Left lung (tissue), 14 donors: ENCODE measurements at places on chromosomes 16 and 17. TPM values are rescaled to one million over a fixed set of nuclear protein-coding genes. Genes with fewer than 3 reads are reported as not detected.

ADGRG3 gene
- 1.2 TPM for polyA plus RNA-seq

DNAAF8 gene
- polyA plus RNA-seq, result 1.2 TPM

FBXW10B gene
- 1.5 TPM for polyA plus RNA-seq

DLX4 gene
- polyA plus RNA-seq, result 1.5 TPM

FBXO39 gene
- 0.34 TPM for polyA plus RNA-seq

KRT28 gene
- not detected for polyA plus RNA-seq

HCFC1R1 gene
- polyA plus RNA-seq, result 33.6 TPM

MNT gene
- polyA plus RNA-seq, result 13.3 TPM

CACNA1H gene
- 7.4 TPM for polyA plus RNA-seq

TMEM88 gene
- polyA plus RNA-seq, result 19.3 TPM

LGALS9 gene
- polyA plus RNA-seq, result 23.4 TPM

DNA sequence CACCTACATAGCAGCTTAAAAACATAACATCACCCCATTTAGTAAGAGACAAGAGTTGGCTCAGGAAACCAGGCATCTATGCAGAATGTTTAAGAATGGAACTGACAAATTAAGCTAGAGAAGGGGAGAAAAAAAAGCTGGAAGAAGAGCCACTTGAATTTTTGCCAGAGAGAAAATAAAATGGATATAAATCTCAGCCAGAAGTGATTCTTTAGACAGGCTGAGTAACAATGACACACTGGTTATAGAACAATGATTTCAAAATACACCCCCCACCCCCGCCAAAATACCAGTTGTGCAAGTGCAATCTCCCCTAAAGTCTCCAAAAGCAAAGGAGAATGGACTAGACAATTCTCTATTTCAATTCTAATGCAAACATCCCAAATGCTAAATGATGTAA, 22.4 kb downstream of the LSM12 start:
- DNase-seq, result no peak

GRCh38 chr17:8438441-8438840, 2.8 kb downstream of the NDEL1 start:
- DNase-seq, result no peak

- DNase-seq, result no peak
These were observed 572 bp downstream of the PSMB6 start for GRCh38 chr17:4796552-4796920.

GRCh38 chr16:80790751-80791150, 13.6 kb downstream of the CDYL2 start:
- DNase-seq, result no peak

DNA sequence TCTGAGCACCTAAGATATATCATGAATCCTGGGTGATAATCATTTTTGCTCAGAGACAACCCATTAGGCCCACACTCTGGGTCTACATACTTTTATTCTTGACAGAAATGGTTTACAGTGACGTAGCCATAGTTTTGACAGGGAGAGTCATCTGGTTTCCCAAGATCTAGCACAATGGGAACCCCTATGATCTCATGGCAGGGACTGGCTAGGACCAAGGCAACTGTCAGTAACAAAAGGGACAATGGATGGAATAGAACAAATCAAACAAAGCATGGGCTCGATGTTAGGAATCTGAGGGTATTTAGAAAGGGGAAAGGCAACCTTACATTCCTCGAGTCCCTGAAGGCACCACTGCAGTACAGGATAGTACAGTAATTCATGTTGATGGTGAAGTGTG, 20.5 kb downstream of the CFAP97D1 start:
- no peak for DNase-seq

- DNase-seq, result no peak
These were observed 33.3 kb downstream of the BAHCC1 start for GRCh38 chr17:81428516-81428915.

- DNase-seq, result no peak
These were observed 476.9 kb upstream of the GOT2 start for GRCh38 chr16:59210955-59211541.

DNA sequence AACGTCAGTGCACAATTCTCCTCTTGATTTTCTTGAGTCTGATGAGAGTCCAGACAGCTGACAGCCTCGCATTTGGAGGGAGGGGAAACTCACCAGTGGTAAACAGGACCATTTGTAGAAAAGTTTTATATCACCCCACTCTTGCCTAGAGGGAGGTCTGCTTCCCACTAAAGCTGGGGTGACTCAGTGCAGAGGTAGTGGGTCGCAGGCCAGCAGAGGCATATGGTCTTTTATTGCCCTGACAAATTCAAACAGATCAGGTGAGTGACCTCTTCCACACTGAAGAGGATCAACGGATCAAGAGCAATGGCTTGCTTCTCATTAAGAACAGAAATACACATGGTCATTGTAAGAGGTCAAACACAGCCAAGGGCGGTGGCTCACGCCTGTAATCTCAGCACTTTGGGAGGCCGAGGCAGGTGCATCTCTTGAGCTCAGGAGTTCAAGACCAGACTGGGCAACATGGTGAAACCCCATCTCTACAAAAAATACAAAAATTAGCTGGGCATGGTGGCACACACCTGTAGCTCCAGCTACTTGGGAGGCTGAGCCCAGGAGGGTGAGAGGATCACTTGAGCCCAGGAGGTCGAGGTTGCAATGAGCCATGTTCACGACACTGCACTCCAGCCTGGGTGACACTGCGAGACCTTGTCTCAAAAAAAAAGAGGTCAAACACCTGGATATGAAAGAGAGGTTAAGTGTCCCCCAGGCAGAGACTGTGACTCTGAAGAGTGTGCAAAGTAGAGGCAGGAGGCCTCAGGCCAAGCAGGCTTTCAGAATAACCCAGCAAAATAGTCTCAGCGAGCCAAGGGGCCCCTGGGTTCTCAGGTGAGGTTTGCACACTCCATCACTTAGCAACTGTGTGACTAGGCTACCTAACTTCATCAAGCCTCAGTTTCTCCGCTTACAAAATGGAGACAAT, 56.5 kb upstream of the ERN1 start:
- DNase-seq, result no peak

- DNase-seq, result no peak
These were observed 1725.0 kb downstream of the TP53TG3F start for GRCh38 chr16:35184356-35184870.

DNA sequence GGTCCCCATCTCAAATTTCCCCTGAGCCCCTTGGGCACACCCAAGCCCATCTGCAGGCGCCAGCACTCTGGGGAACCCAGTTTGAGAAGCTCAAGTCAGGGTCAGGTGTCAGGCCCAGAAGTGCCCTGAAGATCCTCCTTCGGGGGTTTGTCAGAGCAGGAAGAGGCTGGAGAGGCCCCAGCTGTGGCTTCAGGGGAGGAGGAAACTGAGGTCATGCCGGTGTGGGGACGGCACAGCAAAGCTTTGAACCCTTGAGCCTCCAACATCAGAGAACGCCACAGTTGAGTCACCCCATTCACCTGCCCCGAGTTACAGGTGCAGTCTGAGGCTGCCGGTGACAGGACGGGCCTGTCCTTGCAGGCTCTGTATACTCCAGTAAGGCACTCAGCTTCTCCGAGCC, 140.2 kb upstream of the CIBAR2 start:
- DNase-seq, result no peak

DNA sequence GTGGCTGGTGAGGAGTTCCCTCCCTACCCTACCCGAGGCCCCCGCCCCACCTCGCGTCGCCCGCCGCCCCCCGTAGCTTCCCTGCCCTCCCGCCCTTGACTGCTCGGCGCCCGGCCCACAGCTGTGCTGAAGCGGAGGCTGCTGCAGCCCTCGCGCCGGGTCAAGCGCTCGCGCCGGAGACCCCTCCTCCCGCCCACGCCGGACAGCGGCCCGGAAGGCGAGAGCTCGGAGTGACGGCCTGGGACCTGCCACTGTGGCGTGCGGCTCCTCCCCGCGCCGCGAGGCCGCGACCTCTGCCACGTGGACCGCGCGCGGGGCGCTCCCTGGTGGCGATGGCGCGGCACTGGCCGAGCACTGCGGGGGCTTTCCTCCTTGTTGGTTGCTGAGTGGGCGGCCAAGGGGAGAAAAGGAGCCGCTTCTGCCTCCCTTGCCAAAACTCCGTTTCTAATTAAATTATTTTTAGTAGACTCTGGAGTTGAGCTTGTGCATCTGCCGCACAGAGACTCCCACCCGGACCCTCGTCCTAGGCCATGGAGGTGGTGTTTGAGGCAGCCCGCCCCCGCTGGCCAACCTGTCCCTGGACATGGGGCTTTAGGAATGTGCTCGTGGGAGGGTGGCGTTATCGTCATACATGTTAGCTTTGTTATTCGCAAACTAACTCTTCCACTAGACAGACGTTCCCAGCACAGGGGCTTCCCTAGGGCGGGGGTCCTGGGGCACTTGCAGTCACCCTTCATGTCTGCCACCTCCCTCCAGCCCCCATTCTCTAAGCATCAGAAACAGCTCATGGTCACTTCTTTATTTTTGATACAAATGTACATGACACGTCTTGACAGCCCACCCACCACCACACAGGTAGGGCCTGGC, 4.4 kb downstream of the TP53I13 start:
- DNase-seq, result peak; percentile 56

DNA sequence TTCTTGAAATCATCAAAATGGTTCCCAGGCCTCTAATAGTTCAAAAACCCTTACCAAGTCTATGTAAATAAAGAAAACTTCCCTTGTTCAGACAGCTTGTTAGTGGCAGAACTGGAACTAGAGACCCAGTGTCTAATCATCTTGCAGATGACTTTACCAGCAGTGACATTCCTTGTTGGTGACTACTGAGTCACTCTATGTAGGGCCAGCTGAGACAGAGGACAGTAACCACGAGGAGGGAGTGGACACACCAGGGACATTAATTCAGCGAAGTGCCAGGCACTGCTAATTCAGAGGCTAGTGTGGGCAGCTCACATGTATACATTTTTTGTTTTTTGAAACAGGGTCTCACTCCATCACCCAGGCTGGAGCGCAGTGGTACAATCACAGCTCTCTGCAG, 6.1 kb upstream of the HEATR3 start:
- DNase-seq, result no peak

- no peak for DNase-seq
These were observed 936.1 kb upstream of the SOX9 start for GRCh38 chr17:71184716-71185115.
